ENCODE measurements at places on chromosomes 6 and 20. TPM values are rescaled to one million over a fixed set of nuclear protein-coding genes. Genes with fewer than 3 reads are reported as not detected.
A peak's percentile ranks its signal among the peaks of the same experiment; 100 is the strongest.

DNA sequence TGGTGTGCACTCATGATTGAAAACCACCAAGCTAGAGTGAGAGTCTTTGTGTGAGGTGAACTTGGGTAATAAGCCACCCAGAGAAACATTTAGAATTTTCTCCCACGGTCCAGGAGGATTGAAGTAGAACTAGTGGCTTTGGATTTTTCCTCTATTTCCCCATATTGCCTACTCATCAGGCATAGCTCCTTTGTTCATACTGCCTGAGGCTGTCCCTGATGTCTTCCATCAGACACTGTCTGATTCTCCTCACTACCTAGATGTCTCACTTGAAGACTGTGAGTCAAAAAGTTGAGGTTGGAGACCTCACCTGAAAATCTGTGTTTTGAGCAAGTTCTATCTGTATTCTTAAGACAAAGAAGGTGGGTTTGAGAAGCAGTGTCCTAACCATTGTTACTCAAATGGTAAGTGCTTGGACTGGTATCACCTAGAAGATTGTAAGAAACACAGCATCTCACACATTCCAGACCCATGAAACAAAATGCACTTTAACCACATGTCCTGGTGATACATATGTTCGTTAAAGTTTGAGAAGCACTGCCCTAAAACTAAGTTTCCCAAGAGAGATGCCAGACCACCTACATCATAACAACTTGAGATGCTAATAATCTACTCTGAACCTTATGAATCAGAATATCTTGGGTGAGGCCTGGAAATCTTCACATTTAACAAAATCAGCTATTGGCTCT, 523.4 kb upstream of the BTBD3 start:
- DNase-seq = no peak

GRCh38 chr6:53830366-53830765, 35.6 kb downstream of the LRRC1 start:
- DNase-seq = no peak

GRCh38 chr6:2949121-2949520, 22.2 kb downstream of the SERPINB6 start:
- DNase-seq = peak; percentile 7

The MLIP gene
- 0.42 TPM for total RNA-seq

The ENPP3 gene
- 21.4 TPM for total RNA-seq

- no peak for DNase-seq
These were observed 51.1 kb downstream of the MYLIP start for GRCh38 chr6:16179970-16180431.

DNA sequence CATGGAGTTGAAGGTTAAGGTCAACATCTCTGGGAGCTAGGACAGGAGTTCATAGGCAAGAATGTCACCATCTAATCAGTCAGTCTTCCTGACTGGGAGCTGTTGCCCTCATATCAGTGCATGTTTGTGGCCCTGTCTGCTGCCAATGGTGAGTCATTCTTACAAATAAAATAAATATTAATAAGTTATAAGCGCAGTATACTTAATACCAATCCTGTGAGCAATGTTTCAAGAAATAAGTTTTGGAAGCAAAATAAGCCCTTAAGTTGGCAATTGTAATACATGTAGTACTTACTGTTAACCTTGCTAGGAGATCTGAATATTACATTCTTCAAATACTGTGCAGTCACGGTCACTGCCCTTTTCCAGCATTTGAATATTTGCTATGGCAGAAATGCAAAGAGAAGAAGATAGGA, 20.2 kb upstream of the MDGA1 start:
- DNase-seq = no peak

DNA sequence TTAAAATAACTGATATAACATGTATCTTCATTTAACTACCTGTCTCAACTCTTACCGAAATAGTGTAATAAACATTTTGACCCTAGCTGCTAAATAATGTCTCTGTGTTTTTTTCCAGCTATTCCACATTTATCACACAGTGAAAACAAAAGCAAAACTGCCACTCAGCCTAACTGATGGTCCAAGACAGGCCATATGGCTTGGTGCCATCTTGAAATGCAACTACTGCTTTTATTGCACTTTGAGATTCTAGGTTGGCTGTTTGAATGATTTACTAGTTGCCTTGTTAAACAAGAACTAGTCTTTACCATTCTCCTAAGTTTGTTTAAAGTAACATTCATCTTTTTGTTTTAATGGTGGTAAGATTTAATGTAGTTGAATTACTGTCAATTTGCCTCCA, 739.8 kb downstream of the TFAP2A start:
- no peak for DNase-seq

DNA sequence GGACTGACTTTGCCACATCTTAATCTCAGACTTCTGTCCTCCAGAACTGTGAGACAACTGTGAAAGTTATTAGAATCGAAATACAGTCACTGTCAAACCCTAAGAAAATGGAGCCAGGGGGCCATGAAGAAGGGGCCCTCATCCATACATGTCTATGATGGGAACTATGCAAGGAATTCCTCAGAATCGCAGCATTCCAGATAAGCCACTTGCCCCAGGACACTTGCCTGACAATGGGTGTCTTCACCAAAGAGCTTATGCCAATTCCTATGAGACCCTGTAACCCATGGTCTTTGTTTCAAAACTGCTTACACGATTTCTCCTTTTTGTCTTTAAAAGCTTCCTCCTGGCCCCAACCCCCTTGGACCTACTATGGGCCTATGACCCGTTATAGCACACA, 90.4 kb upstream of the FOXP4 start:
- no peak for DNase-seq

The SPATA25 gene
- 1.5 TPM for total RNA-seq

GRCh38 chr6:13357551-13358075, 29.3 kb upstream of the TBC1D7 start:
- no peak for DNase-seq

The VSX1 gene
- total RNA-seq = not detected

GRCh38 chr6:684831-685636, 7.9 kb downstream of the EXOC2 start:
- DNase-seq = no peak

- no peak for DNase-seq
These were observed 51.5 kb downstream of the PREX1 start for GRCh38 chr20:48776306-48776705.

DNA sequence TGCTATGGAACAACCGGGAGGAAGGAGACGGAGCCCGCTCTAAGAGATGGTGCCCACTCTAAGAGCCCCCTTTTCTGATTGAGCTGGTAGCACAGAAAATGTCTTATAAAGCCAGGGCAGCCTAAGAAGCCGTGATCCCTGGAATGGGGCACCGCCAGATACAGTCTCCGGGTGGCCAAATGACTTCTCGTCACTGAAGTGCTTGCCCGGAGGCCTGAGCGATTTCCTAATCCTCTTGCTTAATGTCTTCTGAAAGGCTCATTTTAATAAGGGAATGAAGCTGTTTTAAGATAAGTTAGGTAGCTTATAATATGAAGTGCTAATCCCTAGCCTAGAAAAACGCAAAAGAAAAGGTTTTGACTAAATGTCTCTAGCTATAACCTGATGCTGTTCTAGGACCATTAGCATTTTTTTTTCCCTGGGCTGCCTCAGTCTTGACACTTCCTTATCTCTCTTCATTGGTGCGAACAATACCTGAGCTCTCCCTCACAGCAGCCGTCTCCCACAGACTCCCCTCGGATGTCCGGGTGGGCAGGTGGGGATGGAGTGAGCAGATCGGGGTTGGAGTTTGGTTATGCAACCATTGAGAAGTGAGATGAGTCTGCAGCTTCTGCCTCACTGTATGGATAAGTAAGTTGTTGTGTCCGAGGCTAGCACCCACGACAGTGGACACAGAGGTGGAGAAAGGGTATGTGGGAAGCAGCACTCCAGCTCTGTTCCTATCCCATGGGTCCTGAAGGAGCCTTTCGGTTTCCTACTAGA, 559.4 kb upstream of the AGPAT4 start:
- no peak for DNase-seq

DNA sequence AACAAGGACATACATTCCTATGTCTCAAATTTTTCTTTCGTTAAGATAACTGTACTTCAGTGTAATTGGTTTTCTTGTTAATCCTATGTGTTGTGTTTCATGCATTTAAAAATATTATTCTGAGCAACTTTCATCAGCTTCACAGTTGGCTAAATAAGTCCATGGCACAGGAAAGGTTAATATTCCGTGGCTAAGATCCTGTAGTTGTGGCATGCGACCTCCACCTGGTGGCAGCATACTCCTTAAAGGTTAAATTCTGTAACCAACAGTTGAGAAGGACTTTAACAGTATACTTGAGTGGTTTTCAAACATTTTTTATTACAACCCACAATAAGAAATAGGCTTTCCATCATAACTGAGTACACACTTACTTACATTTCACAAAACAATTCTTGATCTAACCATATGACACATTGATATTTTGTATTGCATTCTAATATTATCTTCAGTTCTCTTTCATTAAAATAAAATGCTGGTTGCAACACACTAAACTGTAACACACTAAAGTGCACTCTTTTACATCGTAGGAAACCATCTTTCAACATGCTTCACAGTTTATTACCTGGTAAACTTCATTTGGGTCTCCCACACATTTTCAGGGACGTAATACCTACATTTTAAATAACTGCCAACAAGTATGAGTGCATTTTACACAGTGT, 118.3 kb downstream of the SLX4IP start:
- peak; percentile 70 for DNase-seq

- no peak for DNase-seq
These were observed 12.7 kb upstream of the ARFGEF2 start for GRCh38 chr20:48908656-48909319.
